Eye (tissue), 1 donor: ENCODE measurements at places on chromosomes 2 and 18.

- no peak for DNase-seq
Observed at GRCh38 chr2:28357948-28358667, 34.5 kb upstream of the FOSL2 start.

DNA sequence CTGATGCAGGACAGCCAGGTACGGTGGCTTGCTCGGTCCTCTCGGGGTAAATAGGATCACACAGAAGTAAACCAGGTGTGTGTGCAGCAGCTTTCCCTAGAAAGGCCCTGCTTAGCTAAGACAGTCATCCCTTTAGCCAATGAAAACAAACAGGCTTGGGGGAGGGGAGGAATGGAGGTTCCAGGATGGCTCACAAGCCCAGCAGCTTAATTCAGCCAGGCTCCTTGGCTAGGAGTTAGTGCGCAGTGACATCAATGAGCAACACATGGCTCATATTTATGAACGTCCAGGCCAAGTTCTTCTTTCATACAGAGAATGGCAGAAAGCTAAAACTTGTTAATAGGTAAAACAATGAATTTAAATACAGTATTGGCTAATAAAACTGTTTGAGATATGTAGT is 10.2 kb downstream of the IAH1 start:
- DNase-seq, result no peak

- no peak for DNase-seq
Observed at GRCh38 chr2:215728504-215729065, 284.8 kb downstream of the MREG start.

- no peak for DNase-seq
Observed at GRCh38 chr2:150466741-150467620, 20.5 kb downstream of the RND3 start.

- DNase-seq, result no peak
Observed at GRCh38 chr18:55768255-55768654, 180.3 kb upstream of the TCF4 start.

- DNase-seq, result no peak
Observed at GRCh38 chr18:46482831-46483230, 174.2 kb downstream of the LOXHD1 start.

DNA sequence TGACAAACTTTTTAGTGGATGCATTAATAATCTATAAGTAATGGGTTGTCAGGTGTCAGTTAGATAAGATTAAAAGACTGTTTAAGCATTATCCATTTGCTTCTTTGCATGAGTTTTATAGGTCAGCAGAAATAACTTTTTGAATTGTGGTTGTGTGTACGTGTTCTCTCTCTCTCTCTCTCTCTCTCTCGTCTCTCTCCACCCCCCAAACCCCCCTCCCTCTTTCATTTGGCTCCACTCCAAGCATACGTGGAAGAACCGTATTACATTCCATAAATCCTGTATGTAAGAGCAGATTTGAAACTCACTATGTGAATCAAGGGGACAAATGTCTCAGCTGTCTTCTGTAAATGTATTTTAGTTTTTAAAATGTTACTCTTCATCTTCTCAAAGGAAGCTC is 120.2 kb downstream of the MEIS1 start:
- DNase-seq, result no peak

DNA sequence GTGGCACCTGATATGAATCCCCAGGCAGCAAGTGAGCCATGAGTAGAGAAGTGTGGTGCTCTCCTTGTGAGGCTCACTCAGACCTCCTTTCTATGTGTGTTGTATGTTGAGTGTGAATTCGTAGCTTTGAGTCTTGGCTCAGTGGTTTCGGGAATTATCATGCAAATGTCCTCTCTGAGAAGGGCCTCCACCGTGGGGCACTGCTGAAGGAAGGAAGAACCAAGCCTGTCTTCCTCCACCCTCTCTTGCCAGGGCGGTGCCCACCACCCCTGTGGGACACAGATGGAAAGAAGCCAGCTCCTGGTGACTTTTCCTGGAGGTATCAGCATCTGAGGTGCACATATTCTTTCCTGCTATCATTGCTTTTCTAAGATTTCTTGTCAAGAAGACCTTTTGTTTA is 156.1 kb downstream of the MYT1L start:
- DNase-seq, result no peak

DNA sequence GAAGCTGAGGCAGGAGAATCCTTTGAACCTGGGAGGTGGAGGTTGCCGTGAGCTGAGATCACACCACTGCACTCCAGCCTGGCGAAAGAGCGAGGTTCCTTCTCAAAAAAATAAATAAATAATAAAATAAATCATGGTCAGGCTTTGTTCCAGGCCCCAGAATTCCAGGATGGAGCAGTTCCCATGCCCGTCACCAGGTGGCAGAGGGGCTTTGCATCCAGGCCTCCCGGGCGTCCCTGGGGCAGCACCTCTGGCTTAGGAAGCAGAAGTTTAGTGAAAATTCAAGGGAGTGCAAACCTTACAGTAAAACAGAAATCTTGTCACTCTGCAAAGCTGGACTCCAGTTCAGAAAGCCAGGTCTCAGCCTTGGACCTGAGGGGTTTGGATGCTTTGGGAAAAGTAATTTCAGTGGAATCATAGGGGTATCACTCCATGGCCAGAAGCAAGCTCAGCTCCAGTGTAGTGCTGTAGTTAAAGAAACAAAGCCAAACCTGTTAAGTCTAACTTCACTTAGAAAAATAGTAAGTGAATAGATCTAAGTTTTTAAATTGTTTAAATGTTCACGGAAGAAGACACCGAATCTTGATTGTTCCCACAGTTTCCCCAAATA is 512.7 kb downstream of the CMPK2 start:
- DNase-seq, result peak; percentile 78

- no peak for DNase-seq
Observed at GRCh38 chr2:112198780-112199179, 56.1 kb downstream of the ZC3H8 start.

GRCh38 chr2:121118951-121119350 is 166.1 kb downstream of the TFCP2L1 start:
- DNase-seq, result no peak

- DNase-seq, result no peak
Observed at GRCh38 chr2:18132697-18133096, 254.2 kb downstream of the KCNS3 start.

- DNase-seq, result no peak
Observed at GRCh38 chr2:20430461-20431300, 16.2 kb upstream of the RHOB start.

DNA sequence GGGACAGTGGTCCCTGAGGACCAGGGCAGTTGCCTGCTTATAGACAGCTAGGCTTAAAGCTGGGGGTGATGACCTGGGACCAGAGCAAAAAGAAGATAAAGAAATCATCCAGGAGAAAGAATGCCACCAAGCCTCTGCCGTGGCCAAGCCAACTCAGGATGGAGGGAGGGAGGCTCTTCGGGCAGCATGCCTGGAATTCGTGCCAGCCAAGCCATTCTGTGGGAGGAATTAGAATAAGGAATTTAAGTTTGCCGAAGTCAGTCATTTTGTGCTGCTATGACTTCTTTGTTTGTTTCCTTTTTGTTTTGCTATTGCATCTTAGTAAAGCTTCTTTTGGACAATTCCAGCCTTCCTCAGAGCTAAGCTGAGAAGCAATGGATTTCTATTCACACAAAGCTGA is 124.1 kb downstream of the EN1 start:
- DNase-seq, result no peak

DNA sequence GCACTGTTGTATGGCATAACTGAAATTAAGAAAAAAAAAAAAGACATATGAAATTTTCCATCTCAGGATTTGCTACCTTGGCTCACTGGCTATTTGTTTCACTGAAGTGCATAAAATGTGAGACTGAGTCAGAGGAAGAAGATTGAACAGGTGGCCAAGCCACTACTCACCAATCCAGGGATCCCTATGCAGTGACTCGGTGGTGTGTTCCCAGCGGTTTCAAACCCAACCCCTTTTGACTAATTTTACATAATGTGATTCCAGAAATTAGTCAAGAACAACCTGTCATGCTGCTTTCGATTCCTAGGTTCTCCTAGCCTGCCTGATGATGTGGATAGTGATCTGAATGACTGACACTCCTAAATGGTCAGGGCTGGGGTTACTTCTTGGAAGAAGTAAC is 77.3 kb downstream of the KLHL14 start:
- DNase-seq, result no peak

DNA sequence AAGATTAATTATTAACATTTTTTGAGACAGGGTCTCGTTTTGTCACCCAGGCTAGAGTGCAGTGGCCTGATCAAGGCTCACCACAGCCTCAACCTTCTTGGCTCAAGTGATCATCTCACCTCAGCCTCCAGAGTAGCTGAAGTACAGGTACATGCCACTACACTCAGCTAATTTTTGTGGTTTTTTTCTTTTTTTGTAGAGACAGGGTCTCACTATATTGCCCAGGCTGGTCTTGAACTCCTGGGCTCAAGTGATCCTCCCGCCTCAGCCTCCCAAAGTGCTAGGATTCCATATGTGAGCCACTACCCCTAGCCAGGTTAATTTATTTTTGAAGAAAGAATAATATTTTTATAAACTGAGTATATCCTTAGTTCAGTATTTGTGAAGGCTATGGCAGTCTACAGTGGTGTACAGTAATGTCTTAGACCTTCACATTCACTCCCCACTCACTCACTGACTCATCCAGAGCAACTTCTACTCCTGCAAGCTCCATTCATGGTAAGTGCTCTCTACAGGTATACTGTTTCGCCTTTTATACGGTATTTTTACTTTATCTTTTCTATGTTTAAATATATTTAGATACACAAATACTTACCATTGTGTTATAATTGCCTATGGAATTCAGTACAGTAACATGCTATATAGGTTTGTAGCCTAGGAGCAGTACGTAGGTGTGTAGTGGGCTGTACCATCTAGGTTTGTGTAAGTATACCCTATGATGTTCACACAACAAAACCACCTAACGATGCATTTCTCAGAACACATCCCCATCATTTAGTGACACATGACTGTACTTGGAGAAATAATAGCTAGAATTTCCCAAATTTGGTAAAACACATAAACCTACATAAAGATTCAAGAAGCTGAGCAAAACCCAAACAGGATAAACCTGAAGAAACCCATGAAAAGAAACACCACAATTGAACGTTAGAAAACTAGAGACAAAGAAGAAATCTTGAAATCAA is 38.6 kb downstream of the MGAT4A start:
- DNase-seq, result no peak

DNA sequence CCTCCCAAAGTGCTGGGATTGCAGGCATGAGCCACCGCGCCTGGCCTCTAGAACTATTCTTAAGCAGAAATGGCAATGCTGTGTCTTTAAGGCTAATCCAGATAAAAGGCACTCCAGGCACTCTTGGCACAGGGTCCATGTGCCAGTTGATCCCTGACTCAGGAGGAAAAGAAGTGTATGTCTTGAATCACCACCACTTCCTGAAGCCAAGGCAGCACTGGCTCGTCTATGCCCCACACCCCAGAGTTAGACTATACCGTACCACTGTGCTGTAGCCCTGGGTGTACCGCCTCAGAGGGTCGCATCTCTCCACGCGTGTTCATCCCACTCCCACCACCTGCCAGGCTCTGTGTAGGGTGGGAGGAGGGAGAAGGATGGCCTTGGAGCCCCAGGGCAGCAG is 9.0 kb downstream of the TNFRSF11A start:
- DNase-seq, result no peak

DNA sequence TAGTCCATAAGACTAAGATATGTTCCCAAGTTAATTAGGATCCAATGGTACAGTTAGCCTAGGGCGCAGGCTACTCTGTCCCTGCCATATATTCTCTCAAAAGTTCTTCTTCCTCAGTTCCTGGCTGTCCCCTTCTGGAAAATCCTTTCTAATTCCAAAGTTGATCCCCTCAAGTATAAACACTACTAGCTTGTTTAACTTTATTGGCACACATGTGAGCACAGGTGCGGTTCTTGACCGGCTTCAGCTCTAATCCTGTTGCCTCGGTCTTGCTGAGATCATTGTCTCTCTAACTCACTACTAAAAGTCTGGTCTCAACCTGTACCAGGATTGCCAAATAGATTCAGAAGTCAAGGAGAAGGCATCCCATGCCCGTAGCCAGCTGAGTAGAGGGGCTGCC is 89.0 kb downstream of the SEMA4F start:
- DNase-seq, result no peak

DNA sequence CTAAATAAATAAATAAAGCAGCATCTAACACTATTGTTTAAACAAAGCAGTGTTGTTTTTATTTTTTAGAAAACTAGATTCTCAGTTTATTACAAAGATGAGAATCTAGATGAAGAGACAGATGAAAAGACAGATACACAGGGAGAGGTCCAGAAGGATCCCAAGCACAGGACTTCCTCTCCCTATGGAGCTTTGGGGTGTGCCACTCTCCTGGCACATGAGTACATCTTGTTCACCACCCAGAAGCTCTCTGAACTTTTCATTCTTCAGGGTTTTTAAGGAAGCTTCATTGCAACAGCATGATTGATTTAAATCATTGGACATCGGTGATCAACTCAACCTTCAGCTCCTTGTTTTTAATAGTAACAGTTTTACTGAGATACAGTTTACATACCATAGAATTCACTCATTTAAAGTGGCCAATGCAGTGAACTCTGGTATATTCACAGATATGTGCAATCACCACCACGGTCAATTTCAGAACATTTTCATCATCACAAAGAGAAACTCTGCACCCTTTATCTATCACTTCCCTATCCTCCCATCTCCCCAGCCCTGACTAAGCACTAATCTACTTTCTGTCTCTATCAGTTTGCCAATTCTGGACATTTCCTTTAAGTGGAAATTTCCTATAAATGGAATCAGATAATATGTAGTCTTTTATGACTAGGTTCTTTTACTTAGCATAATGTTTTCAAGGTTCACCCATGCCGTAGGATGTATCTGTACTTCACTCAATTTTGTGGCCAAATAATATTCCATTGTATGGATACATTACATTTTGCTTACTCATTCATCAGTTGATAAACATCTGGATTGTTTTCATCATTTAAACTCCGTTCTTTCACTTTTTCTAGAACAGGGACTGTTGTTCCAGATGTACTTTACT is 62.3 kb upstream of the ZFP36L2 start:
- DNase-seq, result no peak

GRCh38 chr2:37379881-37380296 is 35.5 kb downstream of the QPCT start:
- DNase-seq, result no peak

DNA sequence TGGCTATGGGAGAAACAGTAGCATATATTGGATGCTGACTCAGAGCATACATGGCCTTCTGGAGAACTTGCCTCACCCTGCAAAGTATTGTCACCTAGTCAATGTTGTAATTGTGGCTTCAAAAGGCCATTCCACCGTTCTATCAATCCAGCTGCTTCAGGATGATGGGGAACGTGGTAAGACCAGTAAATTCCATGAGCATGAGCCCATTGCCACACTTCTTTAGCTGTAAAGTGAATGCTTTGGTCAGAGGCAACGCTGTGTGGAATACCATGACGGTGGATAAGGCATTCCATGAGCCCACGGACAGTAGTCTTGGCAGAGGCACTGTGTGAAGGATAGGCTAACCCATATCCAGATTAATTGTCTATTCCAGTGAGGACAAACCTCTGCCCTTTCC is 1300.1 kb upstream of the ACVR2A start:
- DNase-seq, result no peak

GRCh38 chr2:147538821-147539220 is 306.0 kb upstream of the ACVR2A start:
- no peak for DNase-seq

GRCh38 chr2:7479603-7480002 is 562.4 kb downstream of the RNF144A start:
- no peak for DNase-seq
